ENCODE measurements at places on chromosomes 1 and 21.

GRCh38 chr1:68145418-68146126 lies 86.8 kb downstream of the WLS start:
- no peak for DNase-seq

DNA sequence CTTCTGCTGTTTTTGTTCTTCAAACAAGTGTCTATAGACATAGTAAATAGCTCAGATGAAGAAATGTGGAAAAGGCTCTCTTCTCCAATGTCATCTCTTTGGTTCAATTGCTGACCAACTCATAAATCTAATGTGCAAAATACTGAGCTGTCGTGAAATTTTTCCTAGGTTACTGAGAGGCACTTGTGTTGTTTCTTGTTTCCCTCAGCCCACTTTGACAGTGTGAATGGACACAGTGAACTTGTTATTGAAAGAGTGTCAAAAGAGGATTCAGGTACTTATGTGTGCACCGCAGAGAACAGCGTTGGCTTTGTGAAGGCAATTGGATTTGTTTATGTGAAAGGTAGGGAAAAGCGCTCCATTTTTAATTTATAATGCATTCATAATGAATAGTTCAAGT lies 245.3 kb downstream of the TPR start:
- DNase-seq: no peak

GRCh38 chr1:56710646-56711045 lies 65.5 kb downstream of the PRKAA2 start:
- DNase-seq: peak; percentile 88

DNA sequence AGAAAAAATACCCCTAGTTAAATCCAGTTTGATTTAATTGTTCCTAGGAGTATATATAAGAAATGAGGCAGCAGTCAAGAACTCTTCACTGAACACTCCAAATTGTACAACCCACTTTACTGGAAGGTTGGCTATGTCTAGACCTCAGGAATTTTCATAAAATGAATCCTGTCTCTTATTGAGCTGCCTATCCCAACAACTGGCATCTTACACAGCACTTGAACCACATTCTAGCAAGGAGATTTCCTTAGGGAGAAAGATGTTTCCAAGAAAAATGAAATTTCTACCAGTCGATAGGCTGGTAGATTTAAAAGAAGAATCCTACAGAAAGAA lies 16.3 kb downstream of the RNF19B start:
- no peak for DNase-seq

DNA sequence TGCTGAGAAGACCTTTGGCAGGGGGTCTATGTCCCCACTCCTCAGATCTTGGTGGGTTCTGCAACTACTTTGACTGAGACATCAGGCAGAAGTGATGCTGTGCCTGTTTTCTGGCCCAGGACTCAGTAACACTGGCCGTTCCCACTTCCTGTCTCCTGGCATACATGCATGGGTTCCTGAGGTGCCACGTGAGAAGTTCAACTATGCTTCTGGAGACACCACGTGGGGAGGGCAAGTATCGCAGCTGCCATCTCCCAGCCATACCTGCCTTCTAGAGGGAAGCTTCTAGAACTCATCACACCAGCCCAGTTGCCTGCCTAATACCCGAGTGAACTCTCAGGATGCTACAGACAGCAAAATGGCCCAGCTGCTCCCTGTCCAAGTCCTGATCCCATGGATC lies 65.8 kb downstream of the TRABD2B start:
- DNase-seq: no peak

DNA sequence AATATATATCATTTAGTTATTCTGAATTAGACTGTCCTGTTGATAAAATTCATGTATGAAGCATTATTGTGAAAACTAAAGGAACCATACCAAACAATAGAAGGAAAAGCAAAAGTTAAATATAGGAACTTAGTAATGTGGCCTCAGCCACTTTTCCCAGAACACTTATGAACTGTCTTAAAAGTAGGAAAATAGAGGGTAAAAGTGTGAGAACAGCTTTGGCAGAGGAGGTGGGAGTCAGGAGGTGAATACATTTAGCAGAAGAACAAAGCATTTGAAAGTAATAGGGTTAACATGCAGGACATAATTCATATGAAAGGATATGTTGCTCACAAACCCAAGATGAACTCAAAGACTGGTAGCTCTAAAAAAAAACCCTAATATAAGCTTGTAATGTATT lies 121.9 kb downstream of the KCNT2 start:
- no peak for DNase-seq

Measured in fibroblast of upper back skin (primary cell).